ENCODE measurements at places on chromosomes 11 and 22.

DNA sequence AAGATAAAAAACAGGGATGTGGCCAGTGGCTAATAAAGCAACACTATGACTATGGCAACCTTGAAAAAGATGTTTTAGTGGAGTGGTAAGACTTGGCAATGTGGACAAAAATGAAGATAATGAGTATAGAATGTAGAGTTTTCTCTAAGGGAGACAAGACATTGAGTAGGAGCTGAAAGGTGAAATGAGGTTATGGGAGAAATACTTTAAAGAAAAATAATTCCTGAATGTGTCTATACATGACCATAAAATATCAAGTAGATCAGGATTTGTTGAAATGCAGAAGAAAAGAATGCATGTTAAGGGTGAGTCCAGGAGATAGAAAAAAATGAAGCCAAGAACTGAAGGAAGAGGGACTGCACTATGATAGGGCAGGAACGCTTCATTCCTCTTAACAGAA lies 101.6 kb upstream of the CARD18 start:
- DNase-seq: no peak

DNA sequence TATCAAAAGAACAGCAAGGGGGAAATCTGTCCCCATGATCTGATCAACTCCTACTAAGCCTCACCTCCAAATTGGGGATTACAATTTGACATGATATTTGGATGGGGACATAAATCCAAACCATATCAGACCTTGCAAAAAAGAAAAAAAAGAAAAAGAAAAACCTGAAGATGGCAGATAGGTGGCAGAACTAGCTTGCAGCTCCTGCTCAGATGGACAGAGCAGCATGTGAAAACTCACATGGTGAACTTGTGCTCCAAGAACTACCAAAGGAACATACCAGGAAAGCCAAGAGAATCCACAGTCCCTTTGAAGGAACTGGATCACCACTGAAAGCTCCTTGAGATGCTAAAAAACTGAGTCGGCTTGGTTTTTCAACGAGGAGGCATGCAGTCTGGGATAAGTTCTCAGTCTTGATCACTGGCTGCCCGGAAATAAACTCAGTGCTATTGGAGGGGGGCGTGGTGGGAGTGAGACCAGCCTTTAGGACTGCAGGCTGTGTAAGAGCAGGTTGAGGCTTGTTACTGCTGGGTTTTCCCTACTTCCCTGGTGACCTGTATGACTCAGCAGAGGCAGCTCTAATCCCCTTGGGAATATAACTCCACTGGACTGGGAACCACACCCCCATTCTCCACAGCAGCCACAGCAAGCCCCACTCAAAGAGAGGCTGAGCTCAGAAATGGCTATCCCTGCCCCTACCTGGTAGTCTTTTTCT lies 358.3 kb upstream of the ARHGAP42 start:
- DNase-seq: no peak

DNA sequence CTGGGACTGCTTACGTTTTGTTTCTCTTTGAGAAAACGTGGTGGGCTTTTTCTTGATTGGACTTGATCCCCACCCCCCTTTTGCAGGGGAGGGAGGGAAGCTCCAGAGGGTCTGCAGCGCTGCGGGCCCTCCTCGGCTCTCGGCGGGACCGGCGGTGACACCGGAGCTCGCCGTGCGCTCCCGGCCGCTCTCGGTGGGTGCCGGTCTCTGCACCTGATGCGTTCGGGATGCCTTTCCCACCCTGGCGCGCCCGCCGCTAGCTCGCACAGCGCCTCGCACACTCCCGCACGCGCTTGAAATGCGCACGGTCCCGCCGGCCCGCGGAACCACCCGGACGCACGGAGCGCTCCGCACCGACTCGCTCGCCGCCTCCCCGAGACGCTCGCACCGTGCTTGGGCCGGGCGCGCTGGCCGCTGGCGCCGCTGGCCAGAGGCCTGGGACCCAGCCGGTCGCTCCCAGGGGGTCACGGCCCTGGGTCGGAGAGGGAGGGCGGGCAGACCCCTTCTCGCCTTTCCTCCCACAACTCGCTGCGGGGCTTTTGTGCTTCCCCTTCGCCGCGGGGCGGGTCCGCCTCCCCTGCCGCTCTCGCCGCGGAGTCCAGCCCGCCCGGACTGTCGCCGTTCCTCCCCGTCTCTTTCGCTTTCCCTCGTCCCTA lies 1.0 kb downstream of the ZBTB16 start:
- no peak for DNase-seq

DNA sequence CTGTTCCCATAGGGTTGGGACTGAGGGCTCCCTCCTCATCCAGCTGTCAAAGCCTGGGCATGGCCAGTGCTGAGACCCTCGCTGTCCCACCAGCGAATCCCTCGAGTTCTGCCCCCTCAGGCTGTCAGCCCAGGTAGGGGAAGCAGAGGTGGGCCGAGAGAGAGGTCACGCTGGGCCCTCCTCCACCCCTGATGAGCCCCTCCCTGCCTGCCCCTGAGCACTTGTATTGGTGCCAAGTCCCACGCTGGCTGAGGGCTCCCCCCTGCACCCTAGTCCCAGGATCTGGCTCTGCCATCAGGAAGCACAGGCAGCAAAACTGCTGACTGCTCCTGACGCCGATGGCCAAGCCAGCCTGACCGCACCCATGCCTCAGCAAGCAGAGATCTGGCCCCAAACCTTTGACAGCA lies 3.3 kb downstream of the PRR33 start:
- DNase-seq: no peak

DNA sequence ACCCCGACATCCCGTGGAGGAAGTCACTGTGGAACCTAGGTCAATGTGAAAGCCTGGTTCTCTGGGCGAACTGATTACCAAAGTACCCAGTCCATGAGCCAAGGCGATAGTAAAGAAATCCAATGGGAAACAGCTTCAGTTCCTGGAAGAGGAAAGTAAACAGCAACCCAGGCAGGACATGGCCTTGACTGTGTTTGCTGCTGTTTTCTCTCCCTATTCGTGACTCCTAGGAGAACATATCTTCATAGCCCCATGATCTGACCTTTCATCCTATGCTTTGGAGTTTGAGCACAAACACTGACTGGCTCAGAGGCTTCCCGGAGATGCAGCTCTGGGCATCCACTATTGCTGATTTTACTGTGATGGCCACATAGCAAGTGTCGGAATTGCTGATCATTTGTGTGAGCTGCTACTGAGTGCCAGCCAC lies 45.1 kb downstream of the LRFN4 start:
- no peak for DNase-seq

GRCh38 chr11:35250621-35251020 lies 111.7 kb downstream of the CD44 start:
- peak; percentile 9 for DNase-seq

DNA sequence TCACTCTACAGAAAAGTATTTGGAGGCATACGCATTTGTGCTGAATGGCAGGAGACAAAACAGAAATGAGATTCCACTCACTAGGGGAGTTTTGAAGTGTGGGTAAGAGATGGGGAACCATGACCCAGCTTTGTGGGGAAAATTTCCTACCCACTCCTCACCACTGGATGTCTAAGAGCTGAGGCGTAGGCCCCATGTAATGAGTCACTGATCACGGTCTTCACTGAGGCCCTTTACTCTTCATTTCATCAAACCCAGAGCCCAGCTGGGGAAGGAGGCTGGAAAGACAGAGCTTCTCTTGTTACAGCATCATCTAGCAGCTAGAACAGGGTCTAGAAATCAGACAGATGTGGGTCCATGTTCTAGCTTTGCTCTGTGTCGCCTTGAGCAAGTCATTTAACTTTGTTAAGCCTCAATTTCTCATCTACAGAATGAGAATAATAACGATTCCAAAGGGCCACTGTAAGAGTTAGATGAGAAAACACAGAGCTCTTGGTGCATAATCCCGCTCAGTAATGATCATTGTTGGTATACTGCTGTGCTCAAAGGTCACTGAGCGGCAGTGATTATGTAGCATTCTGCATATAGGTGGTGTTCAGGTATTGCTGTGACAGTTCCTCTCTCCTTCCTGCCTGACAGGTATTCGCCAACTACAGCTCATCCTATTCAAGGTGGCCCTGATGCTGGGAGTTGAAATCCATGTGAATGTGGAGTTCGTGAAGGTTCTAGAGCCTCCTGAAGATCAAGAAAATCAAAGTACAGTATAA lies 97.2 kb downstream of the MICAL2 start:
- DNase-seq: no peak

DNA sequence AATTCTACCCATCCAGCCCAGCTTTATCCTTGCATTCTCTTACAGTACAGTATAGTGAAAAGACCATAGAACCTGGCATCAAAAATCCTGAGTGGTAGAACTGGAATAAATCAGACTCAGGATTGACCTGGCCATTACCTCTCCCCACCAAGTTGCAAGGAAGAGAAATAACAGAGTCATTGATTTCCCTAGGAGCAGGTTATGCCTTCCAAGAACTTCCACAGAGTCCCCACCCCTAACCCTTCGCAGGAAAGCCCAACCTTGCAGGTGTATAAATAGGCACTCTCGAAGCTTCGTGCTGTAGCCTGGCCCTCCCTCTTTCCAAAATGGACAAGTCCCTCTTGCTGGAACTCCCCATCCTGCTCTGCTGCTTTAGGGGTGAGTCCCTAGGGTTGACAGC lies at the start of gene PATE1:
Gene PATE1, plus strand, starts transcription at position 301 of the 400 bp plus-strand sequence. Its CDS starts 26 bp downstream, at position 327.
- DNase-seq: no peak

GRCh38 chr22:37453696-37454095 lies 26.4 kb upstream of the ELFN2 start:
- DNase-seq: no peak

All from cerebellar cortex (tissue), 1 donor.